MG63 (cell line): ENCODE measurements at places on chromosomes 7 and 10.

DNA sequence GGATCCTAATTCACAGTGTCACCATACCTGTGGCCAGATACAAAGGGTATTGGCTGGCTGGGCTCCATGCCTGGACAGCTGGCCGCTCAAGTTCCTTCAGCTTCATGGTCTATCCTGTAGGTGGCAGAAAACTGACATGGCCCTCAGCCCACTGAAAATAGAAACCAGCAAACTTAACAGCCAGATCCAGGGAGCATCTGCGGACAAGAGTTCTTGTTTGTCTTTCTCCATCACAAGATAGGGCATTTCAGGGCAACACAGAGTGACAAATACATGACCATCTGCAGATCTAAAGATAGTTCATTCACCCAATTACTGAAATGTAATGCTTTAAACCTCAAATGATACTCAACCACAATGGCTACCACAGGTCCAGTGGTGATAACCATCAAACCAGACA is 2.8 kb downstream of the SEC31B start:
- DNase-seq: no peak

- no peak for DNase-seq
Measured at GRCh38 chr10:53025172-53025711, 252.7 kb upstream of the MBL2 start.

DNA sequence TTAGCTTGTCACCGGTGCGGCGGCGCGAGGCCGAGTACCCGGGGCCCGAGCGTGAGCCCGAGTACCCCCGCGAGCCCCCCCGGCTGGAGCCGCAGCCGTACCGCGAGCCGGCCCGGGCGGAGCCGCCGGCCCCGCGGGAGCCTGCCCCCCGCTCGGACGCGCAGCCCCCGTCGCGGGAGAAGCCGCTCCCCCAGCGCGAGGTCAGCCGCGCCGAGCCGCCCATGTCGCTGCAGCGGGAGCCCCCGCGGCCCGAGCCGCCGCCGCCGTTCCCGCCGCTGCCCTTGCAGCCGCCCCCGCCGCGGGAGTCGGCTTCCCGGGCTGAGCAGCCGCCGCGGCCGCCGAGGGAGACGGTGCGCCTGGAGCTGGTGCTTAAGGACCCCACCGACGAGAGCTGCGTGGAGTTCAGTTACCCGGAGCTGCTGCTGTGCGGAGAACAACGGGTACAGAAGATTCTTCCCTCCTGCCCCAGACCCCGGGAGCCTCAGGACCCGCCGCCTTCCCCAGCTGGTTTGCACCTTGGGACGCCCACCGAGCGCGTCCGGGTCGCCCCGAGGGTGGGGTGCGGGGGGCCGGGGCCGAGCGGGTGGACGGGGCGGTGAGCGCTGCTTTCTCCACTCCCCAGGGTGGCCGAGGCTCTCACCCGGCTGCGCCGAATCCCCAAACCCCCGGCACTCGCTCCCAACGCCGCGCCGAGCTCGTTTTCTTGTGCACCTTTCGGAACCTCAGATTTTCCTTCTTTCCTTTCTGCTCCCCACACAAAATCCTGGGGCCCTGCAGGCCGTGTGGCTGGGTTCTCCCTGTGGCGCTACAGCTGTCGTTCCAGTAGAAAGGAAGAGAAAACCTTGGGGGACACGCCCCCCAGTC is 708 bp downstream of the UBN2 start:
- DNase-seq: peak; percentile 14

DNA sequence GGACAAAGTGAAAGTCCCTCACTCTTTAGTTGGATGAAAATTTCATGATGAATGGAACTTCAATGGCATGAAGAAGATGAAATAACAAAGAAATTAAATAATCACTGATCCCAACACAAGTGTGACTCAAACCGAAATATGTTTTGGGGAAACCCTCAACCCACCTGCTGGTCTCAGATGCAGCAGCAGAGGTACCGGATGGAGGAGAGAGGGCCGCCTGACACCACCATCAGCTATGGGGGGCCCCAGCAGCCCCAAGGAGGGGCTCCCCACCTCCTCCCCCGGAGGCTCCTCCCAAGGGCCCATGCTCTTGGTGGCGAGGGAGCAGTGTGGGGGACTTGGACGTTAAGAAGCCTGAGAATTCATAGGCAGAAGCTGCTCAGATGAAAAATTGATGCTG is 137.2 kb upstream of the ADARB2 start:
- DNase-seq: no peak

GRCh38 chr10:91694170-91694794 is 61.4 kb upstream of the PPP1R3C start:
- no peak for DNase-seq

GRCh38 chr10:1123198-1123597 is 67.0 kb downstream of the WDR37 start:
- no peak for DNase-seq

GRCh38 chr7:21547501-21547900 is 4.7 kb downstream of the DNAH11 start:
- peak; percentile 6 for DNase-seq

GRCh38 chr10:44180321-44181168 is 204.4 kb downstream of the CXCL12 start:
- DNase-seq: peak; percentile 85

GRCh38 chr7:112431803-112432202 is 18.5 kb upstream of the IFRD1 start:
- DNase-seq: no peak

DNA sequence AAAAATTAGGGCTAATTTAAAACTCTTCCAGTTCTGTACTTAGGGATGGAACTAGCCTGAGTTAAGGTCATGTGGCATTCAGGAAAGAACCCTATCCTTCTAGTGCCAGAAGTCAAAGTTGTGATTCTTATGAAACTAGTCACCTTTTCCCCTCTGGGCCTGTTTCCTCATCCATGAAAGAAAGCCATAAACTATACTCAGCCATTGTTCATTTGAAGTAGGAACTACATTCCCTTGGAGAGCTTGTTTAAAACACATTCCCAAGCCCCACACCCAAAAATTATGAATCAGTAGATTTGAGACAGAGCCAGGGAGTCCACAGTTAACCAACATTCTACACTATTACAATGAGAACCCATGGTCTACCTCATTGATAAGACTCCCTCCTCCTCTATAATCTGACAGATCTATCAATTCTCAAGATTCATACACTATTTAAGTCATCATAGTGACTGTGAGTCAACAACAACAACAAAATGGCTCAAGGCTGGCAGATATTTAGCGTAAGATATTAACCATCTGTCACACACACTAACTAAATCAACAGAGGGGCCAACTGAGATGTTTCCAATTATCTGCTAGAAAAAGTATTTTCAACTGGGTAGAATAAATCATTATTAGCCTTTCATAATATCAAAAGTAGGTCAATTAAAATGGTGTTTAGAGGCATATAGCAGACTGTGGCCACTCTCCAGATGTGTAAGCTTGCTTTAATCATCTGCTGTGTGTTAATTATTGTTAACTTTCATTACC is 102.3 kb downstream of the SLC25A13 start:
- peak; percentile 34 for DNase-seq

- DNase-seq: no peak
Measured at GRCh38 chr7:128919881-128920799, 9.6 kb upstream of the KCP start.

GRCh38 chr7:79165225-79165624 is 288.2 kb downstream of the MAGI2 start:
- DNase-seq: no peak

DNA sequence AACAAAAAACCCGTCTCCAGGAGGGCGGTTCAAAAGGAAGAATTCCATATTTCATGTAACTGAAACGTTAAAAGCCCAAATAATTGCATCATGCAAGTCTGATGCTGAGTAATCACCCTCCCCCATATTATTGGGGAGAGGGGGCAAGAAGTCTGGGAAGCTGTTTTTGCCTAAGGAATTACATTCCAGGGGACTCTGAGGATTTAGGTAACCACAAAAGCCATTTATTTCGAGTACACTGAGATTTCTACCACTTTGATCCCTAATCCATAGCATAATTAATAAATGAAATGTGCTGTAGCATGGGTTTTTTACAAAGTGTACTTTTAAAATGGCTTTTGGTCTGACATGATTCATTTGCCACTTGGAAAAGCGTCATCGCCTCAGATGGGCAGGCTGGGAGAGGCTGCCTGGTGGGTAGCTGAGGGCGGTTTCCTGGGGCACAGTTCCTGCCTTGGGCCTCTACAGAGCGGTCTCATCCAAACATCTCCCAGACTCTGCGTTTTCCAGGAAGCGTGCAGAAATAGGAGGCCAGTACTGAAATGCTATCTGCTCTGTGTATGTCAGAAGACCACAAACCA is 106.5 kb downstream of the TCF7L2 start:
- DNase-seq: peak; percentile 89

- peak; percentile 73 for DNase-seq
Measured at GRCh38 chr10:68594405-68594804, 34.3 kb downstream of the TET1 start.

DNA sequence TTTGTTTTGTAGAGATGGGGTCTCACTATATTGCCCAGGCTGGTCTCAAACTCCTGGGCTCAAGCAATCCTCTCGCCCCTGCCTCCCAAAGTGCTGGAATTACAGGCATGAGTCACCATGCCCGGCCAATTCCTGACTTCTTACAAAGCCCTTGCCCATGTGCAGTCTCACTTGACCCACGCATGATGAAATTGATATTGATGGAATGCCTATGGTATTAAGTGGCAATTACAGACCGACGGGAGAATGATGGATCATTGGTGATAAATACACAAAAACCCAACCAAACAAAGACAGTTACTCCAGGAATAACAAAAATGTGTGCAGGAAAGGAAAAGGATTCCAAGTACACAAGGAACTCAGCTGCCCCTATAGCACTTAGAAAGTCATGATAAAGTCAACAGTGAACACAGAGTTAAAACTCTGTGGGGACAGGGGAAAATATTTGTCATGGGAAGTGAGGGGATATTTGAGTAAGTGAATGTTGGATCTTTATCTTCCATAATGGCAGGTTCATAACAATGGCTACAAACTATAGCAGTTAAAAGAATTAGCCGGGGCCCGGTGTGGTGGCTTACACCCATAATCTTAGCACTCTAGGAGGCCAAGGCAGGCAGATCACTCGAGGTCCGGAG is 21.6 kb downstream of the HIP1 start:
- DNase-seq: peak; percentile 66

- no peak for DNase-seq
Measured at GRCh38 chr10:52906046-52906445, 133.5 kb upstream of the MBL2 start.

GRCh38 chr7:139393621-139394211 is 34.0 kb downstream of the LUC7L2 start:
- DNase-seq: no peak

GRCh38 chr7:16594061-16594460 is 51.5 kb downstream of the ANKMY2 start:
- no peak for DNase-seq

DNA sequence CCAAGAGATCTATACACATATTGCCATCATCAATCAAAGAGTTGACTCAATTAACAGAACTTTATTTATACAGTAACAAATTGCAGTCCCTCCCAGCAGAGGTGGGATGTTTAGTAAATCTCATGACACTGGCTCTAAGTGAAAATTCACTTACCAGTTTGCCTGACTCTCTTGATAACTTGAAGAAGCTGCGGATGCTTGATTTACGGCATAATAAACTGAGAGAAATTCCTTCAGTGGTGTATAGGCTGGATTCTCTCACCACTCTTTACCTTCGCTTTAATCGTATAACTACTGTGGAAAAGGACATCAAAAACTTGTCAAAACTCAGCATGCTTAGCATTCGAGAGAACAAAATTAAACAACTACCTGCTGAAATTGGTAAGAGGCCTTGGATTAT is 45.3 kb downstream of the SHOC2 start:
- no peak for DNase-seq

- no peak for DNase-seq
Measured at GRCh38 chr7:97748482-97748881, 16.6 kb downstream of the TAC1 start.

- DNase-seq: no peak
Measured at GRCh38 chr10:127449490-127449889, 99.6 kb upstream of the NPS start.

GRCh38 chr7:1454542-1454941 is 4.7 kb downstream of the MICALL2 start:
- no peak for DNase-seq

- no peak for DNase-seq
Measured at GRCh38 chr10:12841826-12842225, 159.7 kb downstream of the CCDC3 start.

- peak; percentile 65 for DNase-seq
Measured at GRCh38 chr10:35372329-35372728, 36.0 kb downstream of the CCNY start.

GRCh38 chr10:65017523-65017922 is 1496.3 kb downstream of the REEP3 start:
- no peak for DNase-seq

DNA sequence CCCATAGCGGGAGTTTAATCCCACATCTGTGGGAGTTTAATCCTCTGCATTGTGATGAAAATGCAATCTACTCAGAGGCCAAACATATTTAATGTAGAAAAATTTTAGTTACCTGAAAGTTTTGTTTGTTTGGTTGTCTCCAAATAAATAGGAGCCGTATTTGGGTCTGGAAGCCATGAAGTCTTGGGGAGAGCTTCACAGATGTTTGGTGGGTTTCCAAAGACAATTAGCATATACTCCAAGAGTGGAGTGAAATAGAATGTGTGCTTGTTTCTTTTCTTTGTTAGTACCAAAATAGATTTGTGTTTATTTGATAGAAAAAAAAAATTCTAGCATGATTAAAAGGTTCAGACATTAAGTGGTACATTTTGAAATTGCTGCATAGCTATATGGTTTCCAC is 50.9 kb downstream of the ANK3 start:
- DNase-seq: no peak

GRCh38 chr10:27600930-27601329 is 96.8 kb downstream of the RAB18 start:
- DNase-seq: no peak

DNA sequence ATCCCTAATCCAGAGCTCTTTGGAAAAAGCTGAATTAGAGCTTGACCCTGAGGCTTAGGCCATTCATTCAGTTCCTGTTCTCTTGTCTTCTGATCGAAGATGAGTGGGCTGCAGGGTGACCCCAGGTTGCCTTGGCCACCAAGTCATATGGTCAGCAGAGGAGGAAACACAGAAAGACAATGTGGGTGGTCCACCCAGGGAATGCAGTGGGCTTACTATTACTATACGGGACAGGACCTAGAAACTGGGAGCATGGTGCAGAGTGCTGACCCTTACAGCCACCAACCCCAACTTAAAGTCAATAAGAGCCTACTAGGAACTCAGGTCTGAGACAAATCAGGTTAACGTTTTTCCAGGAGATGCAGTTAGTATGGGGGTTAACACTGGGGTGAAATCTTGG is 200.5 kb downstream of the HERPUD2 start:
- DNase-seq: no peak

GRCh38 chr10:99630991-99631390 is 10.8 kb upstream of the SLC25A28 start:
- DNase-seq: no peak

DNA sequence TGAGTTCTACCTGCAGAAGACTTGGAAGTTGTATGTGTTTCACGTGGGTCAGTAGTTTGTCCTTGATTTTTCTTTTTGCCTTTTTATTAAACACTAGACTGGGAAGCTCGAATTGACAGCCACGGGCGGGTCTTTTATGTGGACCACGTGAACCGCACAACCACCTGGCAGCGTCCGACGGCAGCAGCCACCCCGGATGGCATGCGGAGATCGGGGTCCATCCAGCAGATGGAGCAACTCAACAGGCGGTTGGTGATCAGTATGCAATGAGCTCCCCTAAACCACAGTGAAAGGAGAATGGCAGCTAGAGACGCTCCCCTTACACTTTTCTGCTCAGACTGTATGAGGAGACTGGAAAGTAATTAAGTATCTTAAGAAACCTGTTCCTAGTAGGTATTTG is 126.7 kb upstream of the STK17A start:
- no peak for DNase-seq
